ENCODE measurements at places on chromosomes 2 and 18.
A peak's percentile ranks its signal among the peaks of the same experiment; 100 is the strongest.

DNA sequence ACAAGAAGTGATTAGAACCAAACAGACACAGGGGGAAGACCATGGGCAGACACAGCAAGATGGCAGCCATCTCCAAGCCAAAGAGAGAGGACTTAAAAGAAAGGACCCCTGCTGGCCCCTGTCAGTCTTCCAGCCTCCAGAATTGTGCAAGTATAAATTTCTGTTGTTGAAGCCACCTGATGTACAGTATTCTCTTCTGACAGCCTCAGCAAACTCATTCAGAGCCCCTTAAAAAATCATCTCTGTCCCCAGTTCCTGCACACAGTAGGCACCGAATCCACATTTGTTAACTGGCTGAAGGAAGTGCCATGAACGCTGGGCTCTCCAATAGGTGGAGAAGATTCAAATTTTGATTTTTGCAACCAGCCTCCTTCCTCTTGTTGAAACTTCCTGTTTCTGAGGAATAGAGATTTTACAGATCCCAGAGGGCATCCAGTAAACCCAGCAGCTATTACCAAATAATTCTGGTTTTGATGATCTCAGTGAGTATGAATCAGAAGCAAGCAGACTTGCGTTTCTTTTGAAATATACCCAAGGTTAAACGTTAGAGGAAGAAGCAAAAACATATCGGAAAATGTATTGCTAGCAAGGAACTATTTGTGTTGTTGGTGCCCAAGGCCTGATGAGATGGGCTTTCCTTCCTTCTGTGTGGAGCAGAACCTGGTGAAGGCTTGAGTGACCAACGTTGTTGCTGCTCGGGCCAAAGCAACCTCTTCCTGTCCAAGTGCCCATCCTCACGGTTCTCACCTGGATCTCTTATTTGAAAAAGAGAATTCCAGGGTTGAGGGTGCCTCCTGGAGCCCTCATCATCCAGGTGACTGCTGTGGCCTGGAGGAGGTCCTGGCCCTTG is 47.7 kb upstream of the PLB1 start:
- no peak for DNase-seq

DNA sequence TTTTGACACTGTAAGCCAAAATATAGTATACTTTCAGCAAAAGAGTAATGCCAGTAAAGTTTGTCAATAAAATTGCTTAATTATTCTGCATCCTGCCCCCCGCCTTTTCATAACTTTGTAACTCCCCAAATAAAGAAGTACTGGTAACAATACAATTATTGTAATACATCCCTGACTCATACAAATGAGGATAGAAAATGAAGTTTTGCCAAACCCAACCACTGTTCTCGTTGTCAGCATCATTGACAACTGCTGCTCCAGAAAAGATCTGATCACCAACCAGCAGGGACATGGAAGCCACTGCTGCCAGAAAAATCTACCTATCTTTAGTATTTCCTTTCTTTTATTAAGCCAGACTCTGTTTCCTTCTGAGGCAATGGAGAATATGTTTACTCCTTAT is 27.1 kb downstream of the SCN3A start:
- DNase-seq = no peak

DNA sequence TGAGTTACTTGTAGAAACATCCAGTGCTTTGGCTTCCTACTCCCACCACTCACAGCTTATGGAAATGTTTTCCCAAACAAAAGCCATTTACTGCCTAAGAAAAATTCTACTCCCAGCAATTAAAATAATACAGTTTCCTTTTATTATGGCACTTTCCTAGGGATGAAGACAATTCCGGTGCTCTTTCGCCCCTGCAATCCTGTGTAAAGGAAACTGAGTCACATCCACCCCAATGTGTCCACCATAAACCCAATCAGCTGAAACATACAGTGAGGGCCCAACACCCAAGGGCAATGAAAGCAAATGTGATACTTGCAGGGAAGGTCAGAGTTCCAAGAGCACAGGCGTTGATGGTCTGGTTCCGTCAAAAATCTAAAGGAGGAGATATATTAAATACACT is 62.0 kb upstream of the ST3GAL5 start:
- DNase-seq = no peak

DNA sequence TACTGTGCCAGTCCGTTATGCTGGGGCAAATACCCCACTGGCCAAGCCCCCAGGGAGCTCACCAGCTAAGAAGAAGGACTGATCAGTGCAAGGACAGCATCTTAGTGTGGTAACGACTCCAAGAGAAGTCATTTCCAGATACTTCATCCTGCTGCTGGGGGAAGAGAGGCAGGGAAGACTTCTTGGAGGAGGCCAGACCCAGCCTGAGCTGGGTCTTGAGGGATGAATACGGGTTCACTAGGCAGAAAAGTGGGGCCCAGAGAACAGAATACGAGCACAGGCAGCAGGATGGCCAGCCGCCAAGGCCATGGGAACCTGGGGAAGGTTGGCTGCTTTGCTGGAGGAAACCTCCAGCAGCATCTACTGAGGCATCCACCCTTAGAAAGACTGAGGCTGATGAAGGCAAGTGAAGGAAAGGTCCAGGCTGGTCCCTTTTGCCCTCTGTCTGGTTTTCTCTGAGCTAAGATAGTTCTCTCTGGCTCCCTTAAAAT is 84.1 kb downstream of the GLI2 start:
- DNase-seq = no peak

GRCh38 chr18:31819106-31819924 is 58.6 kb upstream of the SLC25A52 start:
- DNase-seq = peak; percentile 59

- DNase-seq = no peak
Observed at GRCh38 chr2:200730960-200731359, 80.8 kb upstream of the BZW1 start.

- no peak for DNase-seq
Observed at GRCh38 chr2:14626873-14627272, 5.6 kb upstream of the LRATD1 start.

- DNase-seq = no peak
Observed at GRCh38 chr2:238974081-238974480, 126.2 kb downstream of the TWIST2 start.

GRCh38 chr18:50283469-50284209 is 2.3 kb upstream of the MBD1 start:
- no peak for DNase-seq

DNA sequence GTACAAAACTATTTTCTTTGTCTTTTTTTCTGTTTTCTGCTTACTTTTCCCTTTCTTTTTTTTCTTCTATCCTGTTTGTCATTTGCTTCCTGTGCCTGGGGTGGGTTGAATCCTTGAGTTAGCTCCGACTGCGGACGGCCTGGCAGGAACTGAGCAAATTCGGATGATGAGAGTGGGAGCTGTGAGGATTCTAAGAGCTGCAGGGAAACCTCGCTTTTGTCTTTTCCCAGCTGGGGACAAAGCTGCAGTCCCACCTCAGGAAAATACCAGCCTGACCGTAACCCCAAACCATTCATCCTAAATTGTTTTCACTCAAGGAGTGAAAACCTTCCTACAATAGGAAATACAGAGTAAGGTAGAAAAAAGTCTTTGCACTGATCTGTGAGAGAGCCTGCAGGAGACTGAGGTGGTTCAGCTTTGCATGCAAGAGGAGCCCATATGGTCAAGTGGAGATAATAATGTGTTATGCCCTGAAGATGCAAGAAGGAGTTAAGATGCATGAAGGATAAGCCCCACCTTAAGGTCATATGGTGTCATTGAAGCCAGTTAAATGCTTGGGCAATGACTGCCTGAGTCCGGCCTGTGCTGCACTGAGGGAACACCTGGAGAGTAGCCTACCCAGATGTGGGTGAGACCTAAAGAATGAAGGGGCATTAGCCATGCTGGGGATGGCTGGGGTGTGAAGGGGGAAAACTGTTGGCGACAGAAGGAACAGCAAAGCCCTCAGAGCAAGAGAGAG is 31.7 kb upstream of the ARL4C start:
- DNase-seq = no peak
